ENCODE measurements at places on chromosomes 16 and 17.

- no peak for DNase-seq
These were observed 9.9 kb upstream of the MEAK7 start for GRCh38 chr16:84514295-84514873.

GRCh38 chr17:14091367-14091766 lies 22.1 kb downstream of the COX10 start:
- no peak for DNase-seq

DNA sequence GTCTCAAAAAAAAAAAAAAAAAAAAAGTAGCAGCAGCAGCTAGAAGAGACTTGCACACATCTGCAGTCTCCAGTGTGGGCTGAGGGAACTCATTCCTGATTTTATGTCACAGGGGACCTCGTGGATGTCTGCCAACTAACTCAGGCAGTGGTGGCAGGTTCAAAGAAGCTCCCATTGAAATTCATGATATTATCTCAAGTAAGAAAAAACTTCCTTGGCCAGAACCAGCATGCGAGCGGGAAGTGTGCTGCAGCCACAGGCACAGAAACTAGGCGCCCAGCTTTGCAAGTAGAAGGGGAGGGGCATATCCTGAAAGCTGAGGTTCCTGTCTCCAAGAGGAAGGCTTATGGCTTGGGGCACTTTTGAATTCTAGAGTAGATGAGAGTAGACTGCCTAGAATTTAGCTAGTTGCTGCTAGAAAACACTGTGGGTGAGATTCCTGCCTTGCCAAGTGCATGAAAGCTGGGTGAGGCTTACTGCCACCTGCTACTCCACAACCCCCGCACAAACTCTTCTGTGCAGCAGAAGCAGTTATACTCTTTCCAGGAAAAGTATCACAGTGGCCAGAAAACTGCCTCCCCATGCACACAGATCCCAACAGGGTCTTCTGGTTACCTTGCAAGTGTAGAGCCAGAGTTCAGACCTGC lies 603.8 kb upstream of the CA10 start:
- no peak for DNase-seq

- no peak for DNase-seq
These were observed 537.7 kb downstream of the MAF start for GRCh38 chr16:79062821-79063220.

- DNase-seq, result no peak
These were observed 541.4 kb downstream of the WWOX start for GRCh38 chr16:78640886-78641285.

- no peak for DNase-seq
These were observed 138.7 kb upstream of the RPH3AL start for GRCh38 chr17:491086-492021.

DNA sequence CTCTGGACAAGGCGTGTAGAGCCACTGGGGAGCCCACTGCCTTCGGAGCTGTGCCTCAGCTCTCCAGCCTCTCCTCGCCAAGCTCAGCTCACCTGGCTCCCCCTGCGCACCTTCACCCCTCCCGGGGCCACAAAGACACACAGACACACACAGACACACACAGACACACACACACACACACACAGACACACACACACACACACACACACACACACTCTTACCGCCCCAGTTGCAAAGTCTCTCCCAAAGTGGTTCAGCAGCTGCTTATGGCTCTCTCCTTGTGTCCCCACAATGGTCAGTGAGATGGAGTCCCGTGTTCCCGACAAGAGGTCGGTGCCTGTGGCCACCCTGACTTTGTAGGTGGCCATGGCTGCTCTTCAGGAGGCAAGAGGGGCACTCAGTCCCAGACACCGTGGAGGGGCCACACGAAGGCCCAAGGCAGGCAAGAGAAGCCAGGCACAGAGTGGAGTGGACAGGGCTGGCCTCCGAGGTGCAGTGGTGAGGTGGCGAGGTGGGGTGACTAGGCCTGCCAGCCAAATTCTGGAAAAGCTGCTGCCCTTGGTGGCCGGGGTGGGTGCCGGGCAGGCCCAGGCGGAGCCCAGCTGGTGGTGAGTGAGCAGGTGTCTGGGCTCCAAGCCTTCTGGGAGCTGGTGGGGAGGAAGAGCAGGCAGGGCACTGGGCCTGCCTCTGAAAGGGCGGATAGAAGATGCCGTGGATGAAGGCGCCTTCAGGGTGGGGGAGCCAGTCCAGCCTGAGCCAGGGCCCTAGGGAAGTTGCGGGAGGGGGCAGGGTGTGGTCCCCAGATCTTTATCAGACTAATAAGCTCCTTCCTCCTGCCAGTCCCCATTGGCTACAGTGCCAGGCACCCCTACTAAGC lies at the start of gene ALOX12B:
Gene ALOX12B, minus strand, starts transcription at position 642 of the 877 bp plus-strand sequence. Its CDS starts 274 bp downstream, at position 368.
- DNase-seq, result no peak

GRCh38 chr16:31002250-31002700 lies 8.2 kb downstream of the STX1B start:
- DNase-seq, result no peak

DNA sequence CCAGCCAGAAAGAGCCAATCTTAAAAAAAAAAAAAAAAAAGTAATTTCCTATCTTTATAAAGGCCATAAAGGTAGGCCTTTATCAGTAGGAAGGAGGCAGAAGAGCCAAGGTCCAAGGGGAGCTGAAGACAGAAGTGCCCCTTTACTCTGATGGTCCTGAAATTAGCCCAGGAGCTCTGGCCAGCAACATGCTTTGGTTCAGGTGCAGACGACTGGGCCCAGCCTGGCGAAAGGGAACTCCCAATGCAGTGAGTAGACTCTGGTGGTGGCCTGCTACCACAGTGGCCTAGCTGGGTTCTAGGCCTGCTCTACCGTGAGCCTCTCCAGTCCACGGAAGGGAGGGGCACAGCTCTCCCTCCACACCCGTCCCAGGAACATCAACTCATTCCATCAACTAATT lies 23.1 kb upstream of the MEIOB start:
- no peak for DNase-seq

DNA sequence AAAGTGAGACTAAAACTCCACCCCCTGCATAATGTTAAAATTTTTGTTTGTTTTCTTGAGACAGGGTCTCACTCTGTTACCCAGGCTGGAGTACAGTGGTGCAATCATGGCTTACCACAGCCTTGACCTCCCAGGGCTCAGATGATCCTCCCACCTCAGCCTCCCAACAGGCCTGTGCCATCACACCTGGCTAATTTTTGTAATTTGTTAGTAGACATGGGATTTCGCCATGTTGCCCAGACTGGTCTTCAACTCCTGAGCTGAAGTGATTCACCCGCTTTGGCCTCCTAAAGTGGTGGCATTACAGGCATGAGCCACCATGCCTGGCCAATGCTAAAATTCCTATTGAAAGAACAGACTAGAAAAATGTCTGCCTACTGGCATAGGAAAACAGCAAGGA lies 103.8 kb downstream of the TRIM37 start:
- no peak for DNase-seq

Data from inflammatory macrophage (primary cell).